ENCODE measurements at places on chromosomes 5 and 9.

DNA sequence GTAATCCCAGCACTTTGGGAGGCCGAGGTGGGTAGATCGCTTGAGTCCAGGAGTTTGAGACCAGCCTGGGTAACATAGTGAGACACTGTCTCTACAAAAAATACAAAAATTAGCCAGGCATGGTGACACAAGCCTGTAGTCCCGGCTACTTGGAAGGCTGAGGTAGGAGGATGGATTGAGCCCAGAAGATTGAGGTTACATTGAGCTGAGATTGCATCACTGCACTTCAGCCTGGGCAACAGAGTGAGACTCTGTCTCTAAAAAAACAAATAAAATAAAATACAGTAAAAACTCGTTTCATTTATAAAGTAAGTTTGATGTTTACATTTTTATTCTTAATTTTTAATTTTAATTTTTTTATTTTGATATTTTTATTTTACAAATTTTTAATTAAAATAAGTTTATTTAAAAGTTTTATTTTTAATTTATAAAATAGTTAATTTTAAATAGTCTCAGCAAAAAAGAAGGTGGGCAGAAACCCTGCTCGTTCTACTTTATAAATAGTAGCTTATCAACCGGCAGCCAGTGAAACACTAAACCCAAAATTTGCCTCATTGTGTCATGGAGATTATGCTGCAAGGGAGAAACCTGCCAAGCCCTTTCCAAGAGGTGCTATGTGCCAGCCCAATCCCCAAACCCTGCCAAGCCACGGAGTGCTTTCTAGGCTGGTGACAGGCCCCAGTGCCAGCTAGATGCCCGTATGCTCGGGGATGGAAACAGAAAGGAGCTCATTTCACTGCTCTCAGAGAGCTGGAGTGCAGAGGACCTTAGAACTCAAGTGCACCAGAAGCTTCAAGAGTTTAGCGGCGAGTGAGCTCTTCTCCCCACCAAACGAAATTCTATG lies 38.9 kb downstream of the SERINC5 start:
- DNase-seq: peak; percentile 71

GRCh38 chr5:169809281-169809680 lies 171.0 kb downstream of the INSYN2B start:
- DNase-seq: no peak

DNA sequence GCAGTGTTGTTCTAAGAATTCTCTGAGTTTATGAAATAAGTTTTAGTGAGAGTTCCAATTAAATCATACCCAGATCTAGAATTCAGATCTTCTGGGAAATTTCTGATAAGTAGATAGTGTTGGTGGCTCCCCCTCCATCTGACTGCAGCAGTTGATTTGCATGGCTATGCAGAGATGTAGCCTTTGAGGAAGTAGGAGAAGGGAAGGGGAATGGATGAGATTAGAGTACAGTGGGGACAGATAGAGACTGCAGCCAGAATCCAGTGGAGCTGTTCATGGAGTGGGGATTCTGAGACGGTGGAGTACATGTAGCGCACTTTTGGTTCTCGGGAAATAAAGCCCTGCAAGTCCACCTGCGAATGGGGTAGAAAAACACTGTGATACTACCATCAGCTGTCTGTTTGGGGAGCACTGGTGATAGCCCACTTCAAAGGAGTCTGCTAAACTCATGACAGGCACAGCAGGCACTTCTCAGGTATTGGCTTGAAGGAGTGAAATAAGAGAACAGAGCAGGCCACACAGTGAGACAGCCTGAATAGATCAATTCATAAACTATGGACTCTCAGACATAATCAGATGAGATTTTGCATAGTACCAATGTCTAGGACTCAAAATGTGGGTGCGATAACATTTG lies 96.8 kb downstream of the ALDH1A1 start:
- no peak for DNase-seq

- DNase-seq: no peak
Measured at GRCh38 chr9:123584202-123585176, 228.5 kb downstream of the CRB2 start.

DNA sequence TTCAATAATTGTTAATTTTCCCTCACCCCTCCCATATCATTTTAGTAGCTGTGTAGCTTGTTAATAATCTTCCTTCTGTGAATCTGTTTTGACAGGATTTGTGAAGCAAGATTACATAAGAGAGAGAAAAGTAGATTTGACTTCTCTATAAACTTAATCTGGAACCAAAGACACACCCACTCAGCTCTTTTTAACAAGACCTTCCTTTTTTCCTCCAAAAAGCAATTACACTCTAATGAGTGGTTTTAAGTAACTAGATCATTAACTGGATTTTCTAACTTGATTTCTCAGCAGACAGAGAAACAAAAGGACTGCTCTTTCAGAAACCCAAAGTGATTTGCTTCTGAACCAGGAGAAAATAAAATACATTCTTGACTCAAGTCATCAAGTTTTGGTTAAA lies 21.9 kb downstream of the RFK start:
- no peak for DNase-seq

- DNase-seq: no peak
Measured at GRCh38 chr5:118033686-118034338, 954.5 kb downstream of the DTWD2 start.

DNA sequence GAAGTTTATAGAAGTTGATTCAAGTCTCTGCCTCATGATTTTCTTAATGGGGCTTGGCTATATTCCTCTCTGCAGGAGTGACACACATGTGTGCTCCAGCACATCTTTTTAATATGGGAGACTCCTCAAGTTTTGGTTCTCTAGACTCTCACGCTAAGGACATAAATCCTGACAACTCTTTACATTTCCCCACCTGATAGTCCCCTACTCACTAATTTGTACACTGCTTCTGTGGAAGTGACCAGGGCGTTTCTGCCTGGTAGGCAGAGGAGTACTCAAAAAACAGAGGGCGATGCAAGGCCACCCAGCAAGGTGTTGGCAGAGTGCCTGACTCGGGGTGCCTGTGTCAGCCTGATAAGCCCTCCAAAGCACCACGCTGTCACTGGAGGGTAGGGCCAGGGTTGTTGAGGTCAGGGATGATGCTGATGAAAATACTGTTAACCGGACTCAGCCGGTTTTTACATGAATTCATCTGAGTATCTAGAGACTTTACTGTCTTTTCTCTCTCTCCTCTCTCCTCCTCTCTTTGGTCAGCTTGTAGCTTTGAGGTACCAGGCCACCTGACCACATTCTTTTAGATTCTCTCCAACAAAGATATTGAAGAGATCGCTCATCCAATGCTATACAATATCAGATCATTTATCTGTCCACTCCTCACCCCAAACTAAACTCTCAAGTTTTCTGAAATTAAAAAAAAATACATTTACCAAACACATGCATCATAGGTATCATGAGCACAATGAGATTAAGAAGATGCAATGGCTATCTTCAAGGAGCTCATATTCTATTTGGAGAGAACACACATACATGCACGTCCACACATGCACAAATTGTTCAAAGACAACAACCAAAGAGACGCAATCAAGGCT lies 205.2 kb downstream of the PIK3R1 start:
- DNase-seq: no peak

DNA sequence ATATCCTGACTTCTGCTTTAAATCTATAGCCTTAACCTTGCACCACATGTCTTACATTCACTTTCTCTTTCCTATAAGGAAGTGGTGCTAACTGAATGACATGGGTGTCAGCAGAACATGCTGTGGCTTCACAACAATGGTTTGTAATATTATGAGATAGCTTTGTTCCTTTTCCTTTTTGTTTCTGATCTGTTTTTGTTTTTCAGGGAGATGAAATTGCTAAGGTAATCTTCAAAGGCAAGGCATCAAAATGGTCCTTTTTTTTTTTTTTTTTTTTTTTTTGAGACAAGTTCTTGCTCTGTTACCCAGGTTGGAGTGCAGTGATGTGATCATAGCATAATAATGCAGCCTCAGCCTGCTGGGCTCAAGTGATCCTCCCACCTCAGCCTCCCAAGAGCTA lies 53.6 kb upstream of the RANBP6 start:
- no peak for DNase-seq

DNA sequence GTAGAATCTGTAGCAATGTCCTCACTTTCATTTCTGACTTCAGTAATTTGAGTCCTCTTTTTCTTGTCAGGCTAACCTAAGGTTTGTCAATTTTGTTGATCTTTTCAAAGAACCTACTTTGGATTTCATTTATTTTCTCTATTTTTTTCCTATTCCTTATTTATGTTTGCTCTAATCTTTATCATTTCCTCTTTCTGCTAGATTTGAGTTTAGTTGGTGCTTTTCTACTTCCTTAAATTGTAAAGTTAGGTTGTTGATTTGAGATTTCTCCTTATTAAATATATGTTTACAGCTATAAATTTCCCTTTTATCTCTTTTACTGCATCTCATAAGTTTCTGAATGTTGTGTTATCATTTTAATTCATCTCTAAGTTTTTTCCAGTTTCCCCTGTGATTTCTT lies 75.1 kb upstream of the FAM120A start:
- no peak for DNase-seq

DNA sequence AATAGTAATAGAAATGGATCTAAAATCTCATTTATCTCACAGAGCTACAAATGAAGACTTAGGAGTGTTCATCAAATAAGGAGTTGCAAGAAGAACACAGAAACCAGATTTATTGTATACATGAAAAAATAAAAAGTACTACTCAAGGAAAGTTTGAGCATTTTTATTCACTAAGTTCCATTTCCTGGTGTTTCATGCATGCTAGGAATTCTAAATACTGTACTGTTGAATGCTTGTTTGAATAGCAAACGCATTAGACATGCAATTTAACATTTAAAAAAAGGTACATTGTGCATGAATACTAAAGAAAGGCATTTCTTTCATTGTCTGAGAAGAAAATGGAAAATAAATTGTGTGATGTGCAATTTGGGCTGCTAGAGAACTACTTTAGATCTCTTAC lies 52.1 kb downstream of the C6 start:
- DNase-seq: no peak

DNA sequence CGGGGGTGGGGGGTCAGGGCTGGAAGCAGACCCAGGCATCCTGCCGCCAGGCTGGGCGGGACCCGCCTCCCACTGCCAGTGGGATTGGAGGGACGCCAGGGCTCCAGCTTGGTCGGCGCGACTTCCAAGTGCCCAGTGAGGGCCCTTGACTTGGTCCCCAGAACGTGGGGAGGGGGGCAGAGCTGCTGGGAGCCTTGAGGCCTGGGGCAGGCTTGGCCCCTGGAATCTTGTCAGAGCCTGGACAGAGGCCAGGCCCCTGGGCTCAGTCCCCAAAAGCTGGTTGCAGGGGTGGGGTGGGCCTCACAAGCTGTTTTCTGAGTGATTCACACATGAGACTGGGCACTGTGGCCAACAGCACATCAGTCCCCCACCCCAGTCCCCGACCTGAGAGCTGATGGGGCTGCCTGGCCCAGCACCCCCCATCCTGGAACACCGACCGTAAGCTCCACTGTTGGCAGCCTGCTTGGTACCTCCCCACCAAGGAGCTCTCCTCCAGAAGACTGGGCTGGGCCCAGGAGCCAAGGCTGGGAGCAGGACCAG lies 526 bp downstream of the CLIC3 start:
- peak; percentile 95 for DNase-seq

DNA sequence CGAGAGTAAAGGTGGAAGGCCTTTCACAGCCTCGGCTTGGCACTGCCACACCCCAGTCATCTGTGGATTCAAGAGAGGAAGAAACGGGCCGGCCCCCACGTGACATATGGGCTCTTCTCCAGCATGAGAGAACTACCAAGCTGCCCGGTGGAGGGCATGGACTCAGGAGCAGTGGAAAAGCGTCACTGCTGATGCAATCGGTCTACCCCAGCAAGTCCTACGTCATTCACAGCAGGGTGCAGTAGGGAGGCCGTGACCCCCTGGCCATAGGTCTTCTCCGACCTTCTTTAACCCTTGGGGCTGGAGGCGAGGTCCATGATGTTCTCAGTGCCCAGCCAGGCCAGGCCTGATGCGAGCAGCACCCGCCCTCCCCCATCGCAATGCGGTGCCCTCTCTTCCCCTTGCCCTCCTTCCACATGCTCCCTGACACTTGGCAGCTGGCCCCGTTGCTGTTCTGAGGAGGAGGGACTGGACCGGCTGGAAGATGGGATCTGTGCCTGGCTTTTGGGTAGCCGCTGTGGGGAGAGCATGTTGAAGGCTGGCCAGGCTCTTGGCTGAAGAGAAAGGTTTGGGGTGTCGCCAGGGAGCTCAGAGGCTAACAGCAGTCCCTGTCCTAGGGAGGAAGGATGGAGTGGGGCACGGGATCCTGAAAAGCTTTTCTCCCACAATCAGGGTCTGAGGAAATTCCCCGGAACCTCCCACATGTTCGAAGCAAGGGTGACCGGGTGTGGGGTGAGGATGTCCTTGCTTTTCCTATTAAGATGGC lies 89.8 kb downstream of the LIFR start:
- DNase-seq: peak; percentile 97

DNA sequence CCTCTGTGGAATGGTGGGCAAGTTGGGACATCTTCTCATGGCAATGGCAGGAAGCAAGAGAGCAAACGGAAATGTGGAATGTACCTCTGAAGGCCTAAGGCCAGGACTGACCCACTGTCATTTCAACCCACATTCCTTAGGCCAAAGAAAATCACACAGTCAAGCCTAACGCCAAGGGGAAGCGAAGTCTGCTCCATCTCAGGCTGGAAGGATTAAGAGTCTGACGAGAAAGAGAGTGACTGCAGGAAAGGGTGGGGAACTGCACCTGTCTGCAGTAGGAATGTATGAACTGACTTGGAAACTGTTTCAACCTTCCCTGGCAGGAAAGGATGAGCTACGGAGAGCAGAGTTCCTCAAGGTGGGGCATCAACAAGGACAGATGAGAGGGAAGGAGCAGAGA lies 90.2 kb upstream of the TAS2R1 start:
- DNase-seq: no peak

DNA sequence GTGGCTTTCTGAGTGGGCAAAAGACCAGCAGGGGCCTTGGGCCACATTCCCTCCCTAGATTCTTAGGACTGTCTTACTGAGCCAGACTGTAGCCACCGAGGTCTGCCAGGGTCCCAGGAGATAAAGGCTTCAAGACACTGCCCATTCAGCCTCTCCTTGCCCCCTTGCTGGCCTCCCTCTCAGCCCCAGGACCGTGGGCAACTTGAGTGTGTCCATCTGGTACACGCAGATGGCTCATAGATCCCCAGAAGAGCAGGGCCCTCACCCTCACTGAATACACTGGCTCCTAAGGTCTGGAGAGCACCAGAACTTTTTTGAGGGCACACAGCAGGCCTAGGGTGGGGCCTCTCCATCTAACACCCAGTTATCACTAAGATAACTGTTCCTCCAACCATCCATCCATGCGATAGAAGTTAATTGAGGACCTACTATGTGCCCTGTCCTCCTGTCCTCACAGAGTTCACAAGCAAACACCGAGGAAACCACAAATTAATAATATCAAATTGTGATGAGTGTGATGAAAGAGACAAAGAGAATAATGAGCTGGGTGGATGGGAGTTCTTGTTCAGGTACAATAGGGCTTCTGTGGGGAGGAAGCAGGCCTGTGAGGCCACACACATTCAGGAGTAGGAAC lies 4.9 kb upstream of the PDGFRB start:
- no peak for DNase-seq

GRCh38 chr5:142000704-142001484 lies 11.9 kb downstream of the GNPDA1 start:
- no peak for DNase-seq

- DNase-seq: no peak
Measured at GRCh38 chr5:93915142-93915553, 173.7 kb upstream of the POU5F2 start.
